ENCODE measurements at places on chromosomes 11 and 22.

- DNase-seq = no peak
Observed at GRCh38 chr11:92449222-92449621, 224.6 kb downstream of the FAT3 start.

- no peak for DNase-seq
Observed at GRCh38 chr22:25361899-25362214, 142.4 kb downstream of the CRYBB2 start.

DNA sequence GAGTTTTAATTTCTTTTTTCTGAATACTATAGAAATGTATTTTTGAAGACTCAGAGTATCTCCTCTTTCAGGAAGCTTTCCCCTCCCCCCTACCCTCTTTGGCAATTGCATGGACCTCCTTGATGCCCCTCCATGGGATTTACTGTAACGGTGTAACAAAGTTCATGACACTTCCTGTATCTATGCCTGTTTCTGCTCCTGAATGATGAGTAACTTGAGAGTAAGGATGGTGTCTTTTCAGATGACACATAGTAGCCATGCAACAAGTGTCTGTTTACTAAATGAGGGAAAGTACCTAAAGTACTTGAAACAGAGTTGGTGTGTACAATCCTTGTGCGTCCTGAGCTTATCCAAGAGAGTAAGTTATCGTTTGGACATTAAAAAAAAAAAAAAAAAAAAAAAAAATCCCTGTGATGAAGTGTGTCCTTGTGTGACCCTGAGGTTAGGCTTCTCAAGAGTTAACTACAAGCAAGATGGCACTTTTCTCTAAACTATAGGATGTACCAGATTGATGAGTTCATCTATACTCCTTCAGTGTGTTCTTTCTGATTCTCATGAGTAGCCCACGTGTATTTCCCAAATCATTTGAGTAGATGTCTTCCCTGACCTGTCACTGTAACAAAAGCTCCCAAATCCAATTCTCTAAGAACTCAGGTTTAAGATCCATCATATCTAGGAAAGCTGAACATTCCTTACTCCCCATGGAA, 7.4 kb downstream of the ETS1 start:
- no peak for DNase-seq

DNA sequence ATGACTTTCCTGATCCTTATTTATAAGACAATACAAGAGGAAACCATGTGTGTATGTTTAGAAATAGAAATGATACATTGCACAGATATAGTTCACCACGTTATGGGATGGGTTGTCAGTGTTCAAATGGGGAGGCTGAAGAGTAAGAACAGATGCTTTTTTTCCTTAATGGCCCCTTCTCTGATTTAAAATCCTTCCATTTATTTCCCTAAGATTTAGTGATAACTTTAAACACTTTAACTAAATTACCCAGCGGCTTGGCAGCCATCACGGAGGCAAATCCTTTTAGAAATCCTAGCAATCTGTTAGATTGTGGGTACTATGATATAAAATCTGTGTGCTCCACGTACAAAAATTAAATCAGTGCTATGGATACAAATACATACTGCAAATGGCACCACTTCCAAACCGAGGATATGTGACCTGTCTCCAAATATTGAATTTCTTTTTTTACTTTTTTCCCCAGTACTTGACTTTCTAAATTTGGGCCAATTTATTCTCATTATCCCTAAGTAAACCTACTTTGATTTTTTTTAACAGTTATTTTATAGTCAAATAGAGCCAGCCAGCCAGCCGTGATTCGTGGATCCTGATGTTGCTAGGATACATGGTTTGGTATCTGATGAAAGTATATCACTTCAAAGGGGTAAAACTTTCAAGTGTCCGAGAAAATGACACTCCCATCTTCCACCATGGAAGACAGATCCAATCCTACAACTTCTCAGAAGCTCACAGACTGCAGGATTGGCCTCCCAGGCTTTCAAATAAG, 46.1 kb downstream of the BDNF start:
- no peak for DNase-seq

Measured in mesothelial cell of epicardium (in vitro differentiated cells).